Hippocampal formation (tissue), 2 donors: ENCODE measurements at places on chromosomes 1 and 21.
A peak's percentile ranks its signal among the peaks of the same experiment; 100 is the strongest.

- DNase-seq: no peak
Measured at GRCh38 chr1:14296795-14297194, 301.7 kb upstream of the KAZN start.

DNA sequence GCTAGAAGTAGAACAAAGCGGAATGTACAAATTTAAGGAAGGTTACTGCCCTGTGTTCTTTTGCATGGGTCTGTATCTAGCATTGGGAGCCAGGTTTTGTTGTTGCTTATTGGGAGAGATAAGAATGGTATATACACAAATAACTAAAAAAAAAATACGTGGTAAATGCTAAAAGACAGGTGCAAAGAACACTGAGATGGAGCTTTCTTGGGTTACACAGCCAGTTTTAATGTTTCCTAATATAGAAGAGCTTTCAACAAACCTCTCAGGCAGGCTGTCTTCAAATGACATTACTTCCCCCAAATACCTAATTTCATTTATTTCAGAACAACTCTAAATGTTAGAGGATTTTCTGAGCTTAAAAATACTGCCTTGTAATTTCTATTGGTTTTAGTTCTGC is 1.4 kb upstream of the MDM4 start:
- no peak for DNase-seq

DNA sequence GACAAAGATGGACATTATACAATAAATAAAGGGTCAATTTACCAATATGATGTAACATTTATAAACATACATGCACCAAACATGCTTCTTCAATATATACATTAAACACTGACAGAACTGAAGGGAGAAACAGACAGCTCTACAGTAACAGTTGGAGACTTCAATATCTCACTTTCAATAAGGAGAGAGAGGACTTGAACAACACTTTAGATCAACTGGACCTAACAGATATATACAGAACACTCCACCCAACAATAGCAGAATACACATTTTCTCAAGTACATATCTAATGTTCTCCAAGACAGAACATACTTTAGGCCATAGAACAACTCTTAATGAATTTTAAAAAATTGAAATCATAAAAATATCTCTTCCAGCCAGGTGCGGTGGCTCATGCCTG is 50.6 kb upstream of the TTC39A start:
- no peak for DNase-seq

DNA sequence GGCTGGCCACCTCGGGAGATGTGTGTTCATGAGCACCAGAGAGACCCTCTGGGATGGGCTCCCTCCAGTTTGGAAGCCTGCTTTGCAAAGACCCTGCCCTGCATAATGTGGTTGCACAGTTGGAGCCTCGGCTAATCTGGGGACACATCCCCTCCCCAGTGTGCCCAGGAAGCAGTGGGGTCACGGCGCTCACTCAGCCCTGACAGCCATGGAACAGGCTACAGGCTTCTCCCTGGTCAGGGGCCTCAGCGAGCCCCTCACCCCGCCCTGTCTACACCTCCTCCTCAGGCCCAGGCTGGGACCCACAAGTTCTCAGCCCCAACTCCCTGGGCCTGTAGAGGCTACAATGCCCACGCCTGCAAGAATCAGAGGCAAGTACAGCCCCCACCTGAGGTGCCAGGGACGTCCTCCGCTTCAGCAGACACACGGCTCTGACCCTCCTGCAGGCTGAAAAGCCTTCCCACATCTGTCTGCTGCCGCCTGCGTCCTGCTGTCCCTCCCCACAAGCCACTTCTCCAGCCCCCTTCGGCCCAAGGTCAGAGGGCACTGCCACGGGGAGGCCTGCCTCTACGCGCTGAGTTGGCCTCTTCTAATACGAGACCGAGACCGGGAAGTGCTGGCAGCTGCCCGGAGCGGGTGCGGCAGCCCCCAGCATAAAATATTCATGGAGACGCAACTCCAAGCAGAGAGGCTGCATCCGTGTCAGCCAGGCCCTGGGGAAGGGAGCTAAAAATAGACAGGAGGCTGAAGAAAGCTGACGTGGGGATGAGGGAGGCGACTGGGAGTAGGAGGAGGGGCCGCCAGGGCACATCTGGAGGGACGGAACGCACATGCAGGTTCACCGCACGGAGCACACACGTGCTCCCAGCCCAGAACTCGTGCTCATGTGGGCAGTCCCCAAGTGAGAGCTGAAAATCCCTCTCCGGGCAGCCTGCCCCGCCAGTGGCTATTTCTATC is 15.2 kb upstream of the GPR153 start:
- DNase-seq: no peak

- no peak for DNase-seq
Measured at GRCh38 chr1:153679337-153680119, 1.0 kb downstream of the NPR1 start.

DNA sequence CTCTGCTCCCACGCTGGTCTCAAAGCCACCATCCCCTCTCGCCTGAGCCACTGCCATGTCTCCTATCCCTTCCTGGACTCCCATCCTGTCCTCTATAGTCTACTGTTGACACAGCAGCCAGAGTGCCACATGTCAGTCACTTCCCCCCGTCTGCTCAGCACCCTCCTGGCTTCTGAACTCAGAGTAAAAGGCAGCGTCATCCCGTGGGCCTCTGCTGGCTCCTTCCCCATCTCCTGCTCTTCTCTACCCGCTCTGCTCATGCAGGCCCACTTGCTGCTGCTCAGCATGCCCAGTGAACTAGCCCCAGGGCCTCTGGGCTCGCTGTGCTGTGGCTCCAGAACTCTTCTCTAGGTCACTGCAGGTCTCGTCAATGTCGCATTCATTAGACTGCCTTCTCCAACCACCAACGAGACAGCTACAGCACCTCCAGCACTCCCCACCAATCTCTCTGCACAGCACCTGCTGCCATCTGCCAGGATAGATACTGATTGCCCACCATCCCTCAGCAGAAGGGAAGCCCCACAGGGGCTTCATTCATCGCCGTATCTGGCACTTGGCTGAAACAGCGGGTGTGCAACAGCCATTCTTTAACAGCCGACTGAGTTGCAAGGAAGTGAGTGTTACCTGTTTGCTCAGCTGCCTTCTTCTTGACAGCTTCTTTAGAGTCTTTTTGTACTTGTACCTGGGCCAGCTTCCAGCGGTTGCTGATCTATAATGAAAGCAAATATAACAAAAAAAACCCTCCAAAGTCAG is 11.8 kb upstream of the SRM start:
- no peak for DNase-seq

- DNase-seq: no peak
Measured at GRCh38 chr1:1441002-1441888, 5.8 kb downstream of the VWA1 start.

DNA sequence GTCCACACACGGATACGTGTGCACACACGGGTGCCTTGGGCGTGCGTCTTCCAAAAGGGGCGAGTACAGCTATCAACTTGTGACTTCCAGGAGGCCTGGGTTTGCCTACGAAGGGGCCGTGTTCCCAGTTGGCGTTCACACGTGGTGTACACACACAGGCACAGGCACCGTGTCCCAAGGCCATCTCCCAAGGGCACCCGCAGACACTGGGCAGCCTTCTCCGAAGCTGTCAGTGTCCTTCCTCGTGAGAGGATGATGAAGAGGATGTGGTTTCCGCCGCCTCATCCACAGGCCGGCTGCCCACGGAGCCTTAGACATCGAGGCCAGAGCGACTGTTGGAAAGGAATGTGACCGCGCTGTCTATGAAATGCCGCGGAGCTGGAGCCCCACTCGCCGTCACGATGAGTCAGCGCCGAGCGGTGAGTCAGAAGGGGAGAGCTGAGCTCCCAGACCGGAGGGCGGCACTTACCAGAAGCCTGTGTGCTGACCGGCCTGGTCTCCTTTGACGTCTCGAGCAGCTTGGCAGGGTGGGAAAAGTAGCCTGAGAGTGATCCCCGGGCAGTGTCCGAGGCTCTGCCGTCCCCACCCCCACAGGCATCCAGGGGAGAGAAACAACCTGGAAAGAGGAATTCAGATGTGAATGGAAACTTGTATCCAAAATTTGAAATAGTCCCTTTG is 141.4 kb upstream of the ARHGEF16 start:
- DNase-seq: peak; percentile 37

GRCh38 chr1:223338811-223339746 is 24.9 kb downstream of the SUSD4 start:
- DNase-seq: peak; percentile 50

- no peak for DNase-seq
Measured at GRCh38 chr1:3140437-3140836, 71.4 kb downstream of the PRDM16 start.

- DNase-seq: no peak
Measured at GRCh38 chr1:115499253-115499652, 142.5 kb upstream of the VANGL1 start.

GRCh38 chr1:35894183-35894582 is 11.2 kb downstream of the AGO1 start:
- DNase-seq: no peak

DNA sequence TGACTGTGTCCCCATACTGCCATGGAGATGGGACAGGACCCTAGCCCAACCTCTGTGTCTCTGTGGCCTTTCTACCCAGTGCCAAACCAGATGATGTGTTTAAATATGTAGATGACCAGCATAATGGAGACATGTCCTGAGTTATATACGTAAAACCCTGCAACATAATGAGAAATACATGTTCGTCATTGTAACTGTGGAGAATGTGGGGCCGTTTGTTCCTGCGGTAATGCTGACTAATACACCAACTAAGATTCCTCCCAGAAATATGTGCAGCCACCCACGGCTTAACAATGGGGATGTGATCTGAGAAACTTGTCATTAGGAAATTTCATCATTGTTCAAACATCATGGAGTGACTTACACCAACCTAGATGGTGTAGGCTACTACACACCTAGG is 71.7 kb upstream of the SIM2 start:
- DNase-seq: no peak

DNA sequence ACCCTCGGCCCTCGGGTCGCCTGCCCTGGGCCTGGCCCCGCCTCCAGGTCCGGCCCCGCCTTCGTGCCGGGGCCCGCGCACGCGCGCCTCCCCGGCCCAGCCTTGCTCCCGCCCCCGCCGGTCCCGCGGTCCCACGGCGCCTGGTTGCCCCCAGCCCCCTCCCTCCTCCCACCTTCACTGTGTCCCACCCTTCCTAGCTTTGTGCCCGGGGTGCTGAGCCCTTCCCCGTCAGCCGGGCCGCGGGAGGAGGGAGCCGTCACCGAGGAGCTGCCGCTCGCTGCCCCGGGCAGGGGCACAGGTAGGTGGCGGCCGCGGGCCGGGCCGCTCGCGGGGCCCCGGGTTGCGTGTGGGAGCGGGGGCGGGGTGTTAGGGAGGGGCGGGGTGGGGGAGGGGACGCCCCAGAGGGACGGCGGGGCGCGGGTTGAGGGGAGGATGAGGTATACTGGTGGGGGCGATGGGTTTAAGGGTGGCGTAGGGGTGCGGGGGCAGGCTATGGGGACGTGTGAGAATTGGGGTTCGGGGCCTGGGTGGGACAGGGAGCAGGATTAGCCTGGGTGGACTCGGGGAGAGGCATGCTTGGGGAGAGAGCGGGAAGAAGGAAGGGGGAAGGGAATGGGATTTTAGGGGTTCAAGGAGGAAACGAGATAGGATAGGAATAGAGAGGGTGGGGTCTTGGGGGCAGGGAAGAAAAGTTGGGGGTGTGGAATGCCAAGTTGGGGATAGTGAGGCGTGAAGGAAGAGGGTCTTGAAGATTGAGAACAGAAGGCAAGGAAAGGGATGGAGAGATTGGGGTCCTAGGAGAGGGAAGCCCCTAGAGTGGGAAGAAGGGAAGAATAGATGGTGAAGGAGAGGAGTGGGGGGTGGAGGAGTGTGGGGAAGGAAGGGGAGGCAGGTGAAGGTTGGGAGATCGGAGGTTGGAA is at the start of gene LRRC42:
LRRC42 (plus strand) TSS at position 99 of the 920 bp plus-strand sequence. CDS start 5,650 bp downstream, outside the sequence.
- no peak for DNase-seq

- no peak for DNase-seq
Measured at GRCh38 chr1:164720440-164721227, 161.7 kb downstream of the PBX1 start.

- no peak for DNase-seq
Measured at GRCh38 chr1:180230791-180231505, 884 bp downstream of the LHX4 start.

DNA sequence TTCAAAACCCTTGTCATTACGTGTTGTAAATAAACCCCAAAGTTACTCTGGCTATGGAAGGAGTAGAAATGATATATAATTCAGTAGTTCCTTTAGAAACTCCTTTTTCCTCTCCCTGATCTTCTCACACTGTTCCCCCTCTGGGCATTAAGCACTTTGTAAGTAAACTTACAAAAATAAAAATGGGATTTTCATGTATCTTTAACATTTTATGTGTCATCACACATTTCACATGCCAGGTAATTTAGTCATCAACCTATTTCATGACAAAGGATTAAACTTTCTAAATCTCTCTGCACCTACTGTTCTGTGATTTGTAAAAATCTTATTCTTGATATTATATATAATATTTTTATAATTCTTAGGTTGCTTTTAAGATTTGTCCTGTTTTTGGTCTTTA is 176.9 kb downstream of the NEK7 start:
- DNase-seq: no peak

DNA sequence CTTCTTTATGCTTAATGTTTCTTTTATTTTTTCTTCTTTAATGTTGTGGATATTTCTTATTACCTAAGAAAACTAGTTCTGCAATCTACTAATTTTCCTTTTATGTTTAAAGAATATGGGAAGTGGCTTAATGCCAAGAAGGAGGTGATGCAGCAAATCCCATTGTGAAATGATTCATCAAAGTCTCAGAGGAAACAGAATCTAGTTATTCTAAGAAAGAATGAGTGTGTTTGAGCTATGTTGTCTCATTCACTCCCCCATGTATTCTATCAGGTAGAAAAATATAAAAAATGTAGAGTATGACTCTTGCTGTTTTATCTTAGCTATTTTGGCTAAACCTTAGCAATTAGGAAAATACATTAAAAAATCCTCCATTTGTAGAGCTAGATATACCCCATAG is 659.9 kb upstream of the RGS18 start:
- no peak for DNase-seq

DNA sequence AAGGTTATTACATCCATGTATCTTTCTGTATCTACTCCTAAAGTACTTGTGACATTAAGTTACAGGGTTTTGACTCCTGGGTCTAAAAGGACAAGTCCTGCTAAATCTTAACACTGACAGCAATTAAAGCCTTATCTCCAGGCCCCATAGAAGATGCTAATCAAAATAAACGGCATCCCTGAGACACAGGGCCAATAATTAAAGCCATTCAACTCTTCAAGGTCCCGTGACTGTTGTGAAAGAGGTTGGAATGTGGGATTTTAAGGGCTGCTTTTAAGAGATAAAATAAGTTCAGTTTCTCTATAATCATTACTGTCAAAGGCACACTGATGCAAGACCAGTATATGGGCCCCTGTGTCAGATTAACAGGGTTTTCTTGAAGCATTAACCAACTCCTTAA is 8.3 kb downstream of the DNAI4 start:
- no peak for DNase-seq
